ENCODE measurements at places on chromosomes 12 and 14.

GRCh38 chr14:68622856-68623255 is 170.0 kb downstream of the ZFP36L1 start:
- DNase-seq = no peak

GRCh38 chr14:26163761-26164160 is 434.1 kb downstream of the NOVA1 start:
- DNase-seq = no peak

DNA sequence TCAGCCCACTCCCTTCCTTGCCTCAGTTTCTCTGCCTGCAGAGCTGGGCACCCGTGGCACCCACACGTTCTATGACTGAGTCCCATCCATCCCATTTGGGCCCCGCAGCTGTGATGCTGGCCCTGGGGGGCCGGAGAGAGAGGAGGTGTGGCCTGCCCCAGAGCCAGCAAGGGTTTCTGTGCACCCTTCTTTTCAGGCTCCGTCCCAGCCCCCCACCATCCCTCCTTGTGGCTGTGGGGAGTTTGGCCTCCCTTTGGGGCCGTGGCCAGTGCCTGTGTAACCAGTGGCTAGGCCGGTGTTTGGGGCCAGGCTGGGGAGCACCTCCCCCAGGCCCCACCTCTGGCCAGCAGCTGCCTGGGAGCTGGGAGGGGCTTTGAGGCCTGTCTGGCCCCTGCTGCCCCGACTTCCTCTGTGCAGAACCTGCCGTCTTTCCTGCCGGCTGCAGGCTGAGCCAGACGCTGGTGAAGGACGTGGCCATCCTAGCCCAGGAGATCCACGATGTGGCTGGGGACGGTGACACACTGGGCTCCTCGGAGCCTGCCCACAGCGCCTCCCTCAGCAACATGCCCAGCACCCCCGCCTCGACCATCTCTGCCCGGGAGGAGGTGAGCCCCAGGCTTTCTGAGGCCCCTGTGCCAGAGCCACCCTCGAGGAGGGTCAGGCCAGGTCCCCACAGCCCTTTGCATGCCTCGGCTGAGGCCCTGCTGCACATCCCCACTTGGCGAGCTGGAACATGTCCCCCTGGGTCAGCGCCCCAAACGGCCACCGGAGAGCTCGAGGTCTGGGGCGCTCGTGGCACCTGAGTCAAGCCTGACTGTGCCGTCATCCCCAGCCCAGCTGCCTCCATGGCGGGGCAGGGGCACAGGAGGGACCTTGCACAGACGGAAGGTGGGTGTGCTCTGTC is 27.7 kb downstream of the CEP170B start:
- no peak for DNase-seq

DNA sequence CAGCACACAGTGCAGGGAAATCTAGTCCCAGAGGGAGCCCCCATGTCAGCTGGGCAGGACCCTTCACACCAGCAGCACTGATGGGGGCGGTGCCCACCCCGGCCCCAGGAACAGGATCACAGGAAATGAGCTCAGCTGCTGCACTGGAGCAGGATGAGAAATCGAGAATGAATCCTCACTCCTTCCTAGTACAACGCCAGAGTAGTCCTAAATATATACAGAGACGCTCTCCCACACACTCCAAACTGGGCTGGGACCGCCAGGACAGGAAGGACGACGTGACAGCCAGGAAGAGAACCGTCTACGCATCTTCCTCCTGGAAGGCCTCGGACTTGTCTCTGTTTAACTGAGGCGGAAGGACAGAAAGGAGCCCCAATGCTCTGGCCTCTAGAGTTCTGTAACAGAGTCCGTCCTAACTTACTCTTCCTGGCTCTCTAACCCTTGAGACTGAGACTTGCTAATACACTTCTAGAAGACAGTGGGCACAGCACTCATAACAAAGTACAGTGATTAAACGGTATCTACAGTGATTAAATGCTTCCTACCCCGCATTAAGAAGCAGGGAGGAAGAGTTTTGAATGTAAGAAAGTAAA is 33.4 kb downstream of the CDC42BPB start:
- no peak for DNase-seq

DNA sequence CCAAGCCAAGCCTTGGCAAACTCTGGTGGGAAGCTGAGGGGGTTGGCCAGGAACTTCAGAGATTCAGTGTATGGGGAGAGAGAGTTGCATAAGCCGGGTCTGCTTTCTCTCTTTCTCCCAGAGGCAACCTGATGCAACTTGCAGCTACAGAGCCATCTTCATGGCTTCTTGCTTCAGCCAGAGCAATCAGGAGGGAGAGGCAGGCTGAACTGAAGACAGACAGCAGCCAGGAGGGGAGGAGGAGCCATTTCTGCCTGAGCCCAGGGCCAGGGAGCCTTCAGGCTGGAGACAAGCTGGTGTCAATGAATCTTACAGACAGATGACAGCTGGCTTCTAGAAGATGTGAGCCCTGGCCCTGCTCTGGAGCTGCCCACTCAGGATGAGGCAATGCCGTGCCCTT is 18.7 kb downstream of the NPC2 start:
- DNase-seq = no peak

- no peak for DNase-seq
Measured at GRCh38 chr12:89250636-89251035, 101.7 kb downstream of the DUSP6 start.

GRCh38 chr12:114975640-114976310 is 291.8 kb upstream of the TBX3 start:
- DNase-seq = no peak

DNA sequence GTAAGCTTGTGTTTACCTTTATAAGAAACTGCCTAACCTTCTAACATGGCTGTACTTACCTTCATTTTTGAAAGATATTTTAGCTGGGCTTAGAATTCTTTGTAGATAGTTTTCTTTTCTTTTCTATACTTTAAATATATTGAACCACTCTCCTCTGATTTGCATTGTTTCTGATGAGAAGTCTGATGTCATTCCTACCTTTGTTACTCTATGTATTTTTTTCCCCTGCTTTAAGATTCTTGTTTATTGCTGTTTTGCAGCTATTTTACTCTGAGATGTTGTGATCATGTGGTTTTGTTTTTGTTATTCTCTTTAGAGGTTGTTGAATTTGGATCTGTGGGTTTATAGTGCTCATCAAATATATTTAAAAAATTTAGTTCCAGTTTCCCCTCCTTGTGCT is 31.8 kb downstream of the CNOT2 start:
- no peak for DNase-seq

DNA sequence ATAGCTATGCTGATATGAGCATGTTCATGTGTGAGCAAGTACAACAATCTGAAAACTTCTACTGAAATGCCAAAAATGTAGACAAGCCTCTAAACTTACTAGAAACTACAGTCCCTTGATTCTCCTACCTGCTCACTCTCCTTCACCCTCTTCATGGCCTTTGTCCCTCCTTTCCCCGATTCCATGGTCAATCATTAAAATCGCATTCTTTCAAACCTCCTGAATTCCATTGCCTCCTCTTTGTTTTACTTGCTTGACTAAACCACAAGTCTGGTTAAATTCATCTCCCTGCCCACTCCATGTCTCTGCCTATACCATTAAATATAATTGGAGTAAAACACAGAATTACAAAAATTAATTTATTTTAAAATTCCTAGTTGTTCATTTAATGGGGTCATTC is 33.0 kb upstream of the SSTR1 start:
- no peak for DNase-seq

GRCh38 chr12:109098183-109098604 is 797 bp downstream of the UNG start:
- DNase-seq = no peak

GRCh38 chr12:108425238-108425795 is 86.2 kb upstream of the CMKLR1 start:
- no peak for DNase-seq

DNA sequence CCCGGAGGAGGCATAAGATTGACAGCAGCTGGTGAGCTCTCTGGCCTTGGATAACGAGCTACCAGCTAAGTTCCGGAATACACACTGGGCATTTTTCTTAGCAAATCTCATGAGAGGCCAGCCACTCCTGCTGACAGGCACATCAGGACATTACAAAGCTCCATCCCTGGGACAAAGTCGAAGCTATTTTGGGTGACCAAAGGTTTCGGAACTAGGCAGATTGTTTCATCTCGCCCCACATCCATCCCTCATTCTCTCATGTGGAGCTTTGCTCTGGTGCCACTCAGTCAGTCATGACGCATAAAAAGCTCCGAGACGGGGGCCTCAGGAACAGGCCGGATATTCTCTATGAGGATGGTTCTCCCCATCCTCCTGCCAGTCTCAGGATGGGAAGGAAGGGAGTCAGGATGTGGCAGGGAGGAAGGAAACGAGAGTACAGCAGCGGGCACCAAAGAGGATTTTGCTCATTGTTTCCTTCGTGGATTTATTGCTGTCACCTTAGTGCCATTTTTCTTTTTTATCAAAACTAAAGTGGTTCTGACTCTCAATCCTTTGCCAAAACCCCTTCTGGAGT is 253.1 kb upstream of the FKBP4 start:
- DNase-seq = no peak

DNA sequence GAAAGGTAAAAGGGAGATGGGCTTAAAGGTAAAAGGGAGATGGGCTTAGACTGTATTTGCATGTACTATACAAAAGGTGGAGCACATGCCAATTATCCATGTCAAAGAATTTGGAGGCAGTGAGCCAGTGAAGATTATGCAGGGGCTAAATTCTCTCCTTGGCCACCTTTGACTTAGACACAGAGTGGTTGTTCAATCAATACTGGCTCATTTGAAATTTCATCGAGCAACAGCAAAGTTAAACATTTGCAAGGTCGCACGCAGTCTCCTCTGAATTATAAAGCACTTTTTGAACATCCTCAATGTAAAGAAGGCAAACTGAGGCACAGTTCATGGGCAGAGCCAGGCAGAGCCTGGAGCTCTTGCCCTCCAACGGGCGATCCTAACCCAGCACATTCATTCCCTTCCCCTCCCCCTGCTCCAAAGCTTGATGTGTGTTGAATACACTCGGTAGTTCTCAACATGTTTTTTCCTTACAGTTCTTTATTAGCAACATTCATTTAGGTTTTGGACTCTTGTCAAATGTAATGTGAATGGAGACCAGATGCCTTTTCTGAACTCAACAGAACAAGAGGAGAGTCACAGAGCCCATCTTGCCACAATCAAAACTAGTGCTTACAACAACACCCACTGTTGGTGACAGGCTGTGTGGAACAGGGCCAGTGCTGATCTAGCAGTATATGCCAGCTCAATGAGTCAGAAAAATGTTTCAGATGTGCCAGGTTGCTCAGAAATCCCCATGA is 169.7 kb upstream of the G2E3 start:
- DNase-seq = no peak

- no peak for DNase-seq
Measured at GRCh38 chr14:87615822-87616679, 376.9 kb downstream of the GALC start.

GRCh38 chr14:89424241-89424640 is 7.2 kb upstream of the FOXN3 start:
- no peak for DNase-seq

DNA sequence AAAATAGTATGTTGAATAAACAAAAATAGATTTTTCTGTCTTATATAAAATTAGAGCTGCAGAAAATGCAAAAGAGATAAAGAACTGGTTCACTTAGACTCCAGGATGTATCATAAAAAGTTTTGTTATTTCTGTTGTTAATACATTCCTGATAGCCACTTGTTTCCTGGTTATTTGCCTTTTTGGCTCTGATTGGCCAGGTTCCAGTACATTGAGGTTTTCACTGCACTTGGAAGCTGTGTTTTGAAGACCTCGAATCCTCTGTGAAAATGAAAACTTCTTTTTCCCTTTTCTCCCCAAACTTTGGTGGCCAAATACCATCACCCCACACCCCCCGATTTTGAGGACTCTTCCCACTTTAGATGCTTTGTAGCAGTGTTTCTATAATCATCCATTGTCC is 525.3 kb downstream of the MED13L start:
- DNase-seq = no peak

DNA sequence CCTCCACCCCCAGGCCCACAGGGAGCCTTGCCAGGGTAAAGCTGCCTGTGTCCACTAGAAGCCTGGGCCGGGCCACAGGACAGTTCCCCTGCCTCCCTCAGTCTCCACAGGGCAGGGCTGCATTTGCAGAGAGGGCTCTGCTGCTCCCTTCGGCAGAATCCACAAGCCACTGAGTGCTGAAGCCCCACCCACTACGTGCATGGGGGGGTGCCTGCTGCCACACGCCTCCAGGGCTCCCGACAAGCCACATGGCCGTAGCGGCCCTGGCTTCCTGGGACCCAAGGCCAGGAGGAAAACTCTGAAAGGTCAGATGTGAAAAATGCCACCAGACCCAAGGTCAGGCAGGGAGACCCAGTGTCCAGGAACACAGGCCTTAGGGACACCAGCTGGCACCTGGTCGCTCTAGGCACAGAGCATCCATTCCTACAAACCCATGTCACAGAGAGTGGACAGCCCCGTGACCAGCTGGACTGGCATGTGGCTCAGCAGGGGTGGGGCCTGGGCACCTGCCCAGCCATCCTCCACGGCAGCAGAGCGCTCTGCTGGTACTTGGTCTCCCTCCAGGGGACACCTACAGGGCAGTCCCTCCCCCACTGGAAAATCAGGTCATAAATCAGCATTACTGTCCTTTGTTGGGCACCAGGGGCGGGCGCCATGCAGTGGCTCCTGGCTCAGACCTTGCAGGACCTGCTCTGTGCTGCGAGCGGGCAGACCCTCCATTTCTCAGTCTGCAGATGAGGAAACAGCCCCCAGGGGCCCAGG is 42.9 kb downstream of the CCDC85C start:
- DNase-seq = no peak

DNA sequence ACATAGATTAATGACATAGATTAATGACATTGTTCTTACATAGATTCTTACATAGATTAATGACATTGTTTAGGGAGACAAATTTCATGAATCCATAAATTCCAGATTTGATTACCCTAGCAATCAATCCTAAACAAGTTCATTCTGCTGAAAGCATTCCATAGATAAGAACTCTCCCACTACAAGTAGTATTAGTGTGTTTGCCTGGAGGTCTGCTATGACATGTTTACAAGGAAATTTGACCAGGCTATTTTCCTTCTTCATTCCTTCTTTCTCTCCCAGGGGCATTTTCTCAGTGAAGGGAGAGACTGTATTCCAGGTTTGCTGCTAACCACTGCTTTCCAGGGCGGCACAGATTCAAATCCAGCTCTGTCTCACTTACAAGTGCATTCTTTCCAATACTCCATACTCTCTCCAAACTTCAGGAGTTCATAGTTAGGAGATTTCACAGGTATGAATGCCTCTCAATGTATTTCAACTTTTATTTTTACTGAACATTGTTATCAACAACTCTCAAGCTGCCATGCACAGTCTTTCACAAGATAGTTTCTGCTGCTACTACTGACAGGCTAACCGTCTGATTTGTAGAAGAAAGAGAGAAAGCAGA is 134.5 kb downstream of the SLC38A1 start:
- no peak for DNase-seq

DNA sequence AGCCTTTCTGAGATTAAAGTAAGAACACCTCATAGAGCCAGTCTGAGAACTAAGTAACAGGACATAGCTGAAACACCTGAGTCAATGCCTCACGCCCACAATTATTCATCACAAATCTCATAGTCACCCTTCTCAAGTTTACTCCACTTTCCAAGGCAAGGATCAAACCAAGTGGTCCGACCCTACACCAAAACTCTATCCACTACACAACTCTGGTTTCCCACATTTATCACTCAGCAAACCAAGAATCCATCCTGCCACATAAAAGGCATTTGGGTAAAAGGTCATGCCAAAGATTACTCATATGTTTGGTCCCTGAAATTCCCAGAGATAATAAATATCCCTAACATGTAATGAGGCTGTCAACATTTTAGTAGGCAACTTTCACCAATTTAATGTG is 144.1 kb downstream of the RPAP3 start:
- DNase-seq = no peak

- no peak for DNase-seq
Measured at GRCh38 chr14:33914676-33915516, 36.0 kb downstream of the EGLN3 start.

Measured in central memory CD8-positive, alpha-beta T cell (primary cell).